Caco-2 (cell line): ENCODE measurements at places on chromosomes 5 and 9.

- DNase-seq = no peak
Measured at GRCh38 chr9:136401173-136401922, 1.4 kb upstream of the SNAPC4 start.

DNA sequence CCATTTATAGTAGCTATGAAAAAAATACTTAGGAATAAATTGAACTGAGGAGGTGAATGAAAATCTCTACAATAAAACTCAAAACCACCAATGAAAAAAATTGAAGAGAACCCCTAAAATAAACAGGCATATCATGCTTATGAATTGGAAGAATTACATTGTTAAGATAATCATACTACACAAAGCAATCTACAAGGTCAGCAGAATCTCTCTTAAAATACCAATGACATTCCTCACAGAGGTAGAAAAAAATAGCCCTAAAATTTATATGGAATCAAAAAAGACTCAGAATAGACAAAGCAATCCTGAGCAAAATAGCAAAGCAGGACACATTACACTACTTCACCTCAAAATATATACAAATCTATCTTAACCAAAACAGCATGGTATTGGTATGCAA lies 23.2 kb downstream of the PRDM9 start:
- DNase-seq = no peak

DNA sequence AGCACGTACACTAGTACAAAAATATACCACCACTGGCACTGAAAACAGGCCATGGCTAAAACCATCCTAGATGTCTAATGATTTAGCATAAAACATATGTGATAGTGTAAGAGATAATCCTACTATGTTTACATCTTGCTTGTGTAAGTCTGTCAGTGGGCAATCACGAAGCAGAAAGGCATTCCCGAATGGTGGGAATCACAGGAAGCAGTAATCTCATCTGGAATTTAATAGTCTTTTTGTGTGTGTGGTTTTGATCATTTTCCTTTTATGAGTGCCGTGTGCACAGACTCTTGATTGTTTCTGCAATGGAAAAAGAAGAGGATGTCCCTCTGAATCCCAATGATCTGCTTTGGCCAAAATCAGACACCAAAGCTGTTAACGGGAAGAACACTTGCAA lies 200.5 kb downstream of the EBF1 start:
- DNase-seq = no peak

GRCh38 chr9:95087659-95088242 lies 229.8 kb downstream of the FANCC start:
- DNase-seq = no peak

DNA sequence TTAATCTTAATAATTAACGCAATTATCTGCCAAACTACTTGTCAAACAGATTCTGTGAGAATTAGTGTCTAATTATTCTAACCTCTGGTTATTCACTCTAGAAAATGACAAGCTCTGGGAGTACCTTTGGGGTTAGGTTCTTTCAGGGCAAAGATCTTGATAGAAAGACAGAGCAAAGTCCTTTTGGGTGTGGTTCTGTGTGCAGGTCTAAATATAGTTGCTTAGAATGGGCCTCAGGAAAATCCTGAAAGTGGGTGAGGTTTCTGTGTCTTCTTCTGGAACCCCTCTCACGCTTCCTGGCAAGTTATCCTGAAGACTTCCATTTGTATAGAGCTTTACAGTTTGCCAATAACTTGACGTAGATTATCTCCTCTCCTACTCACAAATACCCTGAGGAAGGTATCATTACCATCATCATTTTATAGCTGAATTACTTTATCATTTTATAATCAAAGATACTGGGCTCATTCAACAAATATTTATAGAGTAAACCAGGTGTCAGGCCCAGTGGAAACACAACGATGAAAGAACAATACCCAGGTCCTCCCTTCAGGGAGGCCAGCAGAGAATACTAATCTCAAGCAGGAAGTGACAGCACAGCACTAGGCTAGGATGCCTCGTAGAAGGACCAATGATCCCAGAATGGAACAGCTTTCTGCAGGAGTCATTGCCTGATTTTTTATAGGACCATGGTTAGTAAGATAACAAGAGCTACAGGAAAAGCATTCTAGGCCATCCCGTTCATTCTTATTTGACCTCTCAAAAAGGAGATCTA lies 27.6 kb upstream of the LHFPL2 start:
- DNase-seq = no peak

DNA sequence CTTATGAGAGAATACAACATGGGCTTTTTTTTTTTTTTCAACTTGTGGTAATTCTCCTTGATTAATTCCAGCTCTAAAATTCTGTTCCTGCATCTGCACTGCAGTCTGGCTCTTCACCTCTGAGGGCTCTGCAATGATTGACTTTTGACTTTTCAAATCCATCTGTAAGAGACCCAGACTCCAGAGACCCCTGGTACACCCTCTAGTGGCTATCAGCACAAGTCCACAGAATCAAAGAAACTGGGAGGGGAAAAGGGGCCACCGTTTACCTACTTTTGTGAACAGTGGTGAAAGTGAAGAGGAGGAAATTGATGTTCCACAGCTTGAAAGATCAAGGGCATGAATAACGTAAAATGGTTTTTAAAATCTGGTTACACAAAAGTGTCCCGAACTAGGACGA lies 151.6 kb downstream of the SLIT3 start:
- DNase-seq = peak; percentile 42

DNA sequence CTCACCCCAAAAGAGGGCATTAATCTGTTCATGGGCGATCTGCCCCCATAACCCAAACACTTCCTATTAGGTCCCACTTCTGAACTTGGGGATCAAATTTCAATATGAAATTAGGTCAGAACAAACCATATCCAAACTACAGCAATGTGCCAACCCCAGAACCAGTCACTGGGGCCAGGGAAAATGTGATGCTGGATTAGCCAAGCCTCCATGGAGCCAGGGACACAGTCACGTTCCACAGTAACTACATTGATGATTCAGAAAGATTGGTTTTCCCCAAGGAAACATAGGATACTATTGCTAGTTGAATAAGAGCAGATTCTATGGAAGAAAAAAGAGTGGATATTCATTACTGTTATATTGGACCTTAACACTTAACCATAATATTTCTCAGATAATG lies 84.2 kb downstream of the GIN1 start:
- no peak for DNase-seq

- DNase-seq = peak; percentile 40
Measured at GRCh38 chr5:148912714-148913398, 86.4 kb downstream of the ADRB2 start.

DNA sequence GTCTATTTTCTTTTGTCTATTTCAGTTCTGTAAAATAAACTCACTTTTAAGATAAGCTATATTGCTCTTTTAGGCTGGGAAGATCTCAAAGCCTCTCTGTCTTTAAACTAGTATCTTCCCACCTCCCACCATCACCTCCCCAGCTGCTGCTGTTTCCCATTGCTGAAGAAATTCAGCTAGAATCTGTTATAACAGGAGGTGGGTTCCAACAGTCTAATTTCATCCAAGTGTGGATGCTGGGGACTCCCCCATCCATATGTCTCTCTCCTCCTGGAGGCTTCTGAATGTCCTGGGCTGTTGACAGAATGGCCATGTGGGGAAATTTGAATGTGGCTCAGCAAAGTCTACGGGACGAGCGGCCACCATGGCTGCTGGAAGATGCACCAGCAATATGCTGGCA lies 301.0 kb downstream of the RASEF start:
- DNase-seq = no peak

DNA sequence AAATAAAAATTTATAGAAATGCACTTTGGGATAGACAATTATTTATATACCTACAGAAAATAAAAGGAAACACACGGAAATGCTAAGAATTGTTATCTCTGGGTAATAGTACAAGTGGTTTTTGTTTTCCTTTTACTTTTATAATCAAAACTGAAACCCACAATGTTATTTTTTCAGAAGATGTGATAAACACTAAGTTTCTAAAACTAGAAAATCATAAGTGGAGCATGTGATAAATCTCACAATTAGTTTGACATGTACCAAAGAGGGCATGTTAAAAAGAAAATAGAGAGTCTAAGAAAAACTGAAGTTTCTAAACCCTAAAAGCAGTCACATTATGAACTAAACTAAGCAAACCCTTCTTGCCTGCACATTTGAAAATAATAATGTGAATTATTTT lies 61.1 kb downstream of the OXCT1 start:
- DNase-seq = no peak

DNA sequence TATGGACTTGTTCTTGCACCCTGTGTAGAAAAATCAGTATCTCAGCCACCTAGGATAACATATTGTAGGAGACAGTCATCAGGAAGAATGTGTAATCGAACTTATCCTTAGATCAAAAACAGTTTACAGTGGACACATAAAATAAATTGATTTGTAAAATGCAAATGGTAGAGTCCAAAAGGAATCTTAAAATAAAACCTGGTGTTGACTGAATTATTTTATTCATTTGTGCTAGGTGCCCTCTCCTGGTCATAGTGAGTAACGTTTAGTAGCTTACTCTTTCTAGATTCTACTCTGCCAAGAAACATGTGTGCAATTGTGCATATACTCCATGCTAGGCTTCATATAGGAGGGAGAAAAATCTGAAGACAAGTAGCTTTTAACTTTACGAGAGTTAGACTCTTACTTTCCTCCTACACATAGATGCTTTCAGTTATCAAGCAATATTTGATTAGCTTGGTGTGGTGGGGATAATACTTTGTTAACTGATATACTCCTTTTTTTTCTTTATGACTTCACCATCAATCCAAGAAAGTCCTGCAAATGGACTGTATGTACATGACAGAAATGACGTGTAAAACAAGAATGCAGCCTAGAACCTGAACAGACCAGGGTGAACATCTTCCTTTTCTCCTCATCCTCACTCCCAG lies 23.7 kb upstream of the LOX start:
- peak; percentile 22 for DNase-seq

GRCh38 chr5:34789021-34789531 lies 49.9 kb upstream of the TTC23L start:
- DNase-seq = no peak

- no peak for DNase-seq
Measured at GRCh38 chr5:154782812-154783592, 27.8 kb downstream of the LARP1 start.

DNA sequence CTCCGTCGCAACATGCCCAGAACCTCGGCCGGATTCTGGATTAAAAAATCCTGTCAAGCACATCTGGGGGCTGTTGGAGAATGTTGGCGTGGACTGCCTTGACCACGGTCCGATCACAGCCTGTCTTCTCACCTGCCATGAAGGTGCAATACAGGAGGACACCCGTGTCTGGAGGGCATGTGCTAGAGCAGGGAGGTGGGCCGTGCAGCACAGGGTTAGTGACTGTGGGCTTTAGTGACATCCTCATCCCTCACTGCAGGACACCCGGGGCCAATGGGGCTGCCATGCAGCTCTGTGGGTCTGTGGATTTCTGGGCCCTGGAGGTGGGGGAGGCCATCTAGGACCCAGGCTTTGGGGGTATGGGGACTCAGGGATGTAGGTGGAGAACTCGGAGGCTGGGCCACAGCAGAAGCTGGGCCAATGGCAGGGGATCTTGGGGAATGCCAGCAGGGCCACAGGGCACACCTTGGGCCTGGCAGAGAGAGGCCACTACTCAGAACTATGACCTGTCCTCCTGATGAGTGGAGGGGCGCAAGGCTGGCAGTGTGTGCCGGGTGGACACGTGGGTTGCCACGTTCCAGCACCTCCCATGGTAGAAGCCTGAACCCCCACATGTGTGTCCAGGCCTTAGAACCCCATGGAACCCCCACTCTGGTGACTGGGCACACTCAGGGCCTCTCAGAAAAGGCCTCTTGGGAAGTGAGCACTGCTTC lies 23.3 kb downstream of the ZDHHC11B start:
- DNase-seq = peak; percentile 37

GRCh38 chr9:74643303-74643923 lies 146.3 kb downstream of the RORB start:
- DNase-seq = no peak

DNA sequence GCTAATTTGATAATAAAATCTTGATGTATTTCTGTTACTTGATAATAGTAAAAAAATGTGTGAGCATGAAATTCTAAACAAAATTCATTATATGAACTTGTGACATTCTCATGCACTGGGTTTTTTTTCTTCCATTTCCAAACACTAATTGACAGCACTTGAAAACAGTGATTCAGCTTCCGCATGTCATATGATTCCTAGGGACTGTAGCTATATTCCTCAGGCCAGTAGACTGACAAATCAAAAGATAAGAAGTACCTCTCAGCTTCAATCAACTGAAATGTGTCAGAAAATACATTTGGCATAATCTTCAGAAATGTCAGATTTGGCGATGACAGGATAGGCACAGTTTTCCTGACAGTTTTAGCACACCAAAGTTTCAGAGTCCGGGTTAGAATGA lies 52.5 kb downstream of the EFNA5 start:
- no peak for DNase-seq

- DNase-seq = no peak
Measured at GRCh38 chr5:141785135-141785534, 93.1 kb downstream of the PCDH1 start.

DNA sequence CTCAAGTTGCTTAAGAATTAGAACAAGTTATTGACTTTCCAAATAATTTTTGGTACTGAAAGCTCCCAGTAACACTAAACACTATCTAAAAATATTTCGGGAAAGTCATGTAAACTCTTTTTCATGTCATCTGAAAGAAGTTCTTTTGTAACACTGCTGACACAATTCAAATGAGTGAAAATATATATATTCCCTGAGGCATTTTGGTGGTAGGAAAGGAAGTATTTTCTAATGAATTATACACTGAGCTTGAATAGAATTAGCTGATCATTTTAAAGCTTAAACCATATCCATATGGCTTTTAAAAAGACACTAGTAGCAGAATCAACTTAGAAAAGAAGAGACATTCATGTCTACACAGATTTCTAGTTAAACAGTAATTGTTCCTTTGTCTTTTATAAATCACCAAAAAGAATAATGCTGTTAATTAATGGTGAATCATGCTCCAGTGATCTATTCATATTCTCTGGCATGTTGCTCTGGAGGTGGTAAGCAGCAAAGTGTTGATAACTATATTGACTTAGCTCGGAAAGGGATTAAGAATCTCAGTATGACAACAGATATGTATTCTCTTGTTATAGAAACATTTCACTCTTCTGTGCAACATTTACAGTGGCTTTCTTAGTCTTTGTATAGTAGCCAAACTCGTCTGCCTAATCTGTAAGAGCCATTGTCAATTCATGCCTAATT lies 27.4 kb upstream of the RFX3 start:
- DNase-seq = no peak

GRCh38 chr9:132451276-132451675 lies 41.3 kb downstream of the CFAP77 start:
- DNase-seq = no peak

- no peak for DNase-seq
Measured at GRCh38 chr9:103372828-103373227, 377.7 kb downstream of the CYLC2 start.
